ENCODE measurements at places on chromosomes 5 and 9.

DNA sequence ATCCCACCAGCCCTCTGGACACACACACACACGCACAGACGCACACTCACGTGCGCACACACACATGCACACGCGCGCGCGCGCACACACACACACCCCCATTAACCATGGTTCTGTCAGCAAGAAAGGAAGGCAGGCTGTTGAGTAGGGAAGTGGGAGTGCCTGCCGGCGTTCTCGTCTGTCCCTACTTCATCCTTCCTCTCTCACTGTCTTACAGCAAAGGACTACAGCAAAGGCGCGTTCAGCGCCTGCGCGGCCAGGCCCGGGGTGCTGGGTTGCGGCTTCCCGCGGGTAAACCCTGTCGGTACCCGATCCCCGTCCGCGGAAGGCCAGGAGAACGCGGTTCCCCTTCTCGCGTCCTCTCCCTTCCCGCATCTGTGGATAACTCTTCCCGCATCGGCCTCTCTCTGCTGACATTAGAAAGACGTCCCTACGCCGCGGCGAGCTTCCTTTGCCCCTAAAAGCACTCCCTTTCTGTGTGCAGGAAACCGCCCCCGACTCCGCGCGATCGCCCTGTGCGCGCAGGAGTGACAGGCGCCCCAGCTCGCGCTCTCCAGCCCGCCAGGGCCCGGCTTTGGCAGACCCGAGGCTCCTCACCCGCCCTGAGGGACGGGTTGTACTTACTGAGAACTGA, 219.2 kb downstream of the AGTPBP1 start:
- peak; percentile 72 for DNase-seq

GRCh38 chr5:124474528-124475215, 271.8 kb downstream of the ZNF608 start:
- DNase-seq = no peak

GRCh38 chr5:132466433-132467286, 23.9 kb downstream of the IRF1 start:
- peak; percentile 45 for DNase-seq

GRCh38 chr5:79229357-79230174, 6.4 kb upstream of the JMY start:
- DNase-seq = no peak

DNA sequence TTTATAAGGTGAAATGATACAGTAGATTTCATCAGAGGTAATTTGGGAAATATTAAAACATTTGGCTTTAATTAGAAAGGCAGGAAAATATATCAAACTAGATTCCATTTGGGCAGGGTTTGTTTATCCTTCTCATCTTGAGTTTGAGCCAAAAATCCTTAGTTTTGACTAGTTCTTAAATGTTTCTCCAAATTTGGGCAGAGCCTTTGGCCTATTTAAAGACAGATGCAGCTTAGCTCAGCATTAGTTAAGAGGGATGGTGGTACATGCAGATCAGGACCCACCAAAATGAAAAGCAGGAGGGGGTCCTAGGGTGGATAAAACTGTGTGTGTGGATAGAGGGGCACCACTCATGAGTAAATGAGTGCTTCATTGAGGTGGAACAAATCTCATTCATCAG, 20.3 kb upstream of the ARRDC3 start:
- DNase-seq = no peak

GRCh38 chr5:171614971-171615653, 170.5 kb upstream of the SMIM23 start:
- DNase-seq = no peak

GRCh38 chr5:14902826-14903560, 31.4 kb upstream of the ANKH start:
- DNase-seq = no peak

DNA sequence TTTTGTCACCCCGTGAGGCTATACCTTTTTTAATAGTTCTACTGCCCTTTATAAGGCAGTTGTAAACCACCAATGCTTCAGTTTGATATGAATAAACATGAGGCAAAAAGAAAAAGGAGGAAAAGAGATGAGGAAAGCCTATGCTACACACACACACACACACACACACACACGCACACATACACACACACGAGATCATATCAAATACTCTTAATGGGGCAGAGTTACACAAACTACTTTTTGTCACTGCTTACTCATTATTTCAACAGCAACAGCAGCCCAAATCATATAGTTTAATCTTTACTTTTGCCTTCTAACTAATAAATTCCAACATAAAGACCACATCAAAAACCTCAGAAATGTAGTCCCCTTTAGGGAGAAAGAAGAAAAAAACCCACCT, 116.8 kb upstream of the PAM start:
- no peak for DNase-seq

DNA sequence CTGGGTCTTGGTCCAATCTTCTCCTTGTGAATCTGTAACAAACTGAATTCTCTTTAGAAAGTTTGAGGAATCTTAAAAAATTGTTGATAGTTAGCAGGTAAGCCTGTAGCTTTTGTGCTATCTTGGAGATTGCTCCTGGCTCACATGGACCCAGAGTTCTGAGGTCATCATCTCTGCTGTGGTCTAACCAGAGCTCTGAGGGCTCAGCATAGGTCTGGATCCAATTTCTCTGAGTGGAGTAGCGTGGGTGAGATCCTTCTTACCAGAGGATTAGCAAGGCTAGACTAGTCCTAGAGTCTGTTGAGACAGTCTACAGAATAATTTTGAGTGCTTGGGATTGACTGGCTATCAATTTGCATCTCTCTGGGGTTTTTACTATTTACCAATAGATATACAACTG, 60.5 kb upstream of the IL6ST start:
- no peak for DNase-seq

DNA sequence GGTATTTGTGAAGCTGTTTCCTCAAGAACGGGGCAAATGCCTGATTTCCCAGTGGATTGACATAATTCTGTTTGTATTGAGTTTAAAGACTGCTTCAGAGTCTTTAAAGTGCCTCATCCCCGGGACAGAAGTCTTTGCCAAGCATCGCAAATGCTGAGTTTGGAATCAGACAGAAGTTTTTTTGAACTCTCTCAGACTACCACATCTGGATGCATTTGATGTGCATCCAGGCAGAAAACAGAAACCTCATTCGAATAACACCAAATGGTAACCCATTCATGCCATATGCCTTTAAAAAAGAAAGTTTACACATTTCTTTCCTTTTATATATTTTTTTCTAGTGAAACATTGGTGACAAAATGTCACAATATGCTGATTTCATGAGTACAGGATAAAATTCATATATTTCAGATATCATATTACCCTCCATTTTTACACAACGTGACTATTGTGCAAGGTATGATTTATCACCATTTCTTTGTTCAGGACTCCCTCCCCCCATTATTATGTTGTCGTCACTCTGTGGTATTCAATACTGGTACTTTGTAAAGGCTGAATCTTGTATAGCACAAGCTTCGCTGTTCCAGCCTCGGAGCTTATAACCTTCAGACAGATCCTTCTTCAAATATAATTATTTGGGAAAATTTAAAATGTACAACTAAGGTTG, 91.1 kb downstream of the ZNF608 start:
- DNase-seq = no peak

DNA sequence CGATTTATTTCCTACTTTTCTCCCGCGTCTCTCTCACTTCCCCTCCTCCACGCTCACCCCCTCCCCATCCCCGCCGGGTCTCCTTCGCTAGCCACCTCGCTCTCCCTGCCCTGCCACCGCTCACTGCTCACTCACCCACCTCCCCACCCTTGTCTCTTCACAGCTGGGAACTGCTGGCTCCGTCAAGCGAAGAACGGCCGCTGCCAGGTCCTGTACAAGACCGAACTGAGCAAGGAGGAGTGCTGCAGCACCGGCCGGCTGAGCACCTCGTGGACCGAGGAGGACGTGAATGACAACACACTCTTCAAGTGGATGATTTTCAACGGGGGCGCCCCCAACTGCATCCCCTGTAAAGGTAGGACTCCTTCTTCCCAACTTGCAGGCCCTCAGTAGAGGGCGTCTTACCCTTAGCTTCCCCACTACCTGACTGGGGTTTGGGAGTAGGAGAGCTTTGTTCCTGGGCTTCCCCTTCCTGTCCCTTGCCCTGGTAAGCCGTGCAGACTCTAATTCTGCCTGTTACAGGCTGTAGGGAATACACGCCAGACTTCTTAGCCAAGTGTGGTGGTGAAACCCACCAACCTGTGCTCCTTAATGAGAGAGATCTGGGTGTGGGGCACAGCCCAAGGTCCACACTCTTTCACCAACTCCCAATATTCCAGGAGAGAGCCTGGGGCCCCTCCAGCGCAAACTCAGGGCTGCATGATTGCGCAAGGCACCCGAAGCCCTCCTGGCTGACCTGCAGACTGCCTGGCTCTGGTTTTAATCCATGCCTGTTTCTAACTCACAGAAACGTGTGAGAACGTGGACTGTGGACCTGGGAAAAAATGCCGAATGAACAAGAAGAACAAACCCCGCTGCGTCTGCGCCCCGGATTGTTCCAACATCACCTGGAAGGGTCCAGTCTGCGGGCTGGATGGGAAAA, 2.5 kb downstream of the FST start:
- no peak for DNase-seq

DNA sequence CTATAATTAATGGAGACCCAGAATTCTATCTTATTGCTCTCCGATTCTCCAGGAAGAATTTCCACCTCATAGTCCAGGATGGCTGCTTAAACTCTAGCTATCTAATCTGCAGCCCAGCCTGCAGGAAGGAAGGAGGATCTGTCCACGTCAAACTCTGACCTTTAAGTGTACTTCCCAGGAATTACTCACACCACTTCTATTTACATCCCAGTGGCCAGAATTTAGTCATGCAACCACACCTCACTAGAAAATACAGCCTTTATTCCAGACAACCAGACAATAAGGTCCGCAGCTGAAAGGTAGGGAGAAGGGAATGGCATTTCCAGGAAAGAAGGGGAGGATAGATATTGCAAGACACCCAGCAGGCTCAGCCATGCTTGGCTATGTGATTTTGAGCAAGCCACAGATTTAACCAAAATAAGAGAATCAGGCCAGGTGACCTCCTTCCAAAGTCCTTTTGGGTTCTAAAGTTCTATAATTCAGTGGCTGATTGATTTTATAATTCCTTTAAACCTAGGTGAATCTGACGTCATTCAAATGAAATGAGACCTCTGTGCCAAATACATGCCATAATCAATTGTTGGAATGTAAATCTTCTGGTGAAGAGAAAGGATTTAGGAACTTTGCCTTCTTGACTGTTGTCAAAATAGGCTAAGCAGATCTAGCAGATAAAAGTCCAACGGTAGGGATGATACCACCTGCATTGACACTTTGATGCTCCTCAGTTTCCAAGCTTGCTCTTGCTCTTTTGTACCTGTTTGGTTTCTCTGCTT, 3.7 kb upstream of the DENND1A start:
- no peak for DNase-seq

GRCh38 chr9:111627260-111627963, 3.7 kb upstream of the DNAJC25 start:
- DNase-seq = no peak

DNA sequence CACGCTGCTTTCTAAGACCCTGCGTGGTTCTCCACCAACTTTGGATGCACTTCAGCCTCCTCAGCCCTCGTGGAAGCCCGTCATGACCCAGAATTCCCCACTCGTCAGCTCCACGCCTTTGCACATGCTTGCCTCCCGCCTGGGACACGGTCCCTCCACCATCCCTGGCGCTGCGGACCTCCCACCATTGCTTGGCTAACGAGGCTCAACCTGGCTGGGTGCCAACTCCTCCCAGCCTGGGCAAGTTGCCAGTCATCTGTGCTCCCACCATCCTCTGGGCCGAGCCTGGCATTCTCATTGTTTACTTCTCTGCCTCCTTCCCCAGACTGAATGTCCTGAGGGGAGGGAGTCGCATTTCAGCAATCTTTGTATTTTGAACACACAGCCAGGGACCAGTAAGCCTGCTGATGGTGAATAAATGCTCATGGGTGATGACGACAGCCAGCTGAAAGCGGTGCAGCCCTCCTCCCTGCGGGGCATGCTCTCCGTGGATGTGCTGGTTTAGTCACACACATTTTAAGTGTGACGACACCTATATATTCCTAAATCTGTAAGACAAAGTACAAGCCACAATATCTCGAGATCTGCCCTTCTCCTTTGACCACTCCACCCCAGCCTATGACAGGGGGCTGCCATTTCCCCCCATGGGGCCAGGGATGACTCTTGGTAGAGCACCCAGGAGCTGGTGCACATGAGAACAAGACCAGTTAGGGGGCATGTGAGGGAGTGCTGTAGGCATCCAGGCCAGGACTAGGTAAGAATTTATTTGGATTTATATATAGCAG, 37.6 kb downstream of the ANKRD33B start:
- peak; percentile 88 for DNase-seq
